EH (cell line): ENCODE measurements at places on chromosomes 12 and 14.
A peak's percentile ranks its signal among the peaks of the same experiment; 100 is the strongest.

GRCh38 chr12:56687223-56688128 is 608 bp downstream of the PTGES3 start:
- DNase-seq, result peak; percentile 45

GRCh38 chr14:78605897-78606500 is 435.8 kb downstream of the NRXN3 start:
- peak; percentile 96 for DNase-seq

DNA sequence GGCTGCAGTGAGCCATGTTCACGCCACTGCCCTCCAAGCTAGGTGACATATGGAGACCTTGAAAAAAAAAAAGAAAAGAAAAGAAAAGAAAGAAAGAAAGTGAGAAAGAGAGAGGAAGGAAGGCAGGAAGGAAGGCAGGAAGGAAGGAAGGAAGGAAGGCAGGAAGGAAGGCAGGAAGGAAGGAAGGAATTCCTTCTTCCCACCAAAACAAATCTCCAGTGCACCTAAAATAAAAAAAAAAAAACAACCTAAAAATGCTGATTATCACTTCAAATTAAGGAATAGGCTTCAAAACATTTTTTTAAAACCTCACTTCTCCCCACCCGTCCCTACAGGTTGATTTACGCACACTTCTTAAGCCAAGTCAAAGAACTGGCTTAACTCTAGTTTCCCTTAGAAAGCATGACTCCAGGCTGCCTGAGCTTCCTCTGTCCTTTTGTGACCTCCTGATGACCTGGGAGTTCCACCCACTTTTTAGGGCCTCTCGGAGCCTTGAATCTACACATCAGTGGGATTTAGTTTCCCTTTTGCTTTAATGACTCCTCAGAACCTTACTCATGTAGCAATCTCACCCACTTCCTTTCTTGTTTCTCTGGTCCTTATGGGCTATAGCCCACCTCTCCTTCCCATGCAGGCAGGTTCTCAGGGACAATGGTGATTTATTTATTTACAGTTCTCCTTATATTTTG is 18.6 kb downstream of the DUSP6 start:
- DNase-seq, result peak; percentile 2

DNA sequence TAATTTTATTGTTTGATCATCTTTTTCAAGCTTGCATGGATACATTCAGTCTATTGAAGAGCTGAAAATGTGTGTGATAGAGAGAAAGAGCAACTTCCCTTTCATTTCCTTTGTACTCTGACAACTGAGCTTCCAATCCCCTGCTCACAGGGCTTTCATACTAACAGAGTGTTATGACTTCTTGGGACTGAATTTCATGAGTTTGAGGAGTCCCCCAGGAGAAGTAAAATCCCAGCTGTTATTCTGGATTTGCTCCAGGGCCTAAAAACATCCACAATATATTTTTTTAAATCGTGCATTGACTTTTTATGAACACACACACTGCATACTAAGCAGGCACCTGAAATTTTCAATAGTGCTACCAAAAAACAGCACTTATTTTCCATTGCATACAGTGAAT is 195.8 kb upstream of the CAND1 start:
- DNase-seq, result no peak

GRCh38 chr12:106267535-106267934 is 19.7 kb upstream of the CKAP4 start:
- no peak for DNase-seq

GRCh38 chr12:62827855-62828254 is 107.1 kb downstream of the PPM1H start:
- DNase-seq, result no peak

DNA sequence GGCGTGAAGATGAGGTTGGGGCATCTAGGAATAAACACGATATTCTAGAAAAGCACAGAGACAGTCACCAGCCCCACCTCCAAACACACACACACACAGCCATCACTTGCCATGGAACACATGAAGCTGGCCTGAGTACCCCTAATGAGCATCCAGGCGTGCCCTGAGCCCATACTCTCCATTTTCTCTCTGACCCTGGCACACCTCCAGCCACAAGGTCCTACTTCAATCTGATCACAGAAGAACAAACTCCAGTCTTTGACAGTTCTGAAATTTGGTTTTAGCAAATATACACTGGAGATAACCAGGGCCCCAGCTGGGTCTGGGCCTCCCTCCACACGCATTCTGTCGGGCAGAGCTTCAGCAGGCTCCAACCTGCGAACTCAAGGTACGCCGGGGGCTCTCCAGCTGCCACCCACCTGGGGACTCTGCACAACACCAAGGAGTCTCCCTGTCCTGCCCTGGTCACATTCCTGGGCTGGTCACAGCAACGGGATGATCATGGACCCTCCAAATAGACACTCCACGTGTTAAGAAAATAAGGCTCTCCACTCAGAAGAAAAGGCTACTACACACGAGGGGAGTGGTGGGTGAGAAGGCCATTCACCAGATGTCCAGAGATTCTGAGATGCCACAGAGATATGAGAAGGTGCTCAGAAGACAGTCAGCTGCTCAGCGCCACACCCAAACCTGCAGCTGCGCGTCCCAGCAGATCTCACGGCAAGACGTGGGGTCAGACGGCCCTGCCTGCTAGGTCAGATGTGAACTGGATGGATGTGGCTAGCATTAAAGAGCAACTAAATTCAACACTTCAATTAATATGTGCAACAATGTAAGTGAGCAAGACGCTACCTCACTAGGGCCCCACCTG is 57.0 kb upstream of the PNMA1 start:
- DNase-seq, result no peak

DNA sequence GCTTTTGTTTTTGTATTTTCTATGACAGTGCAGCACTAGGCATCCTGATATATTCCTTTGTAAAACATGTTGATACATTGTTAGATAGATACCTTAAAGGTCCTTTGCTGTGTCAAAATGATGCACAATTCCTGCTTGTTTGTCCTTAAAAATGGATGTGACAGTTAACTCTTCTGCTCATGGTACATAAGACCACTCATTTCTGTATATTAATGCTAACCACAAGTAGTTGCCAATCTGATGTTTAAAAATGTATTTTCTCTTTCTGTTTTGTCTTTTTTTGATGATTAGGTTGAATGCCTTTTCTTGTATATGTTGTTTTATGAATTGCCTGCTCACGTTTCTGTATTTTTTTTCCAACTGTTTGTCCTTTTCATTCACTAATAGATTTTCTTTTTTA is 35.1 kb downstream of the ATF7IP start:
- DNase-seq, result no peak

DNA sequence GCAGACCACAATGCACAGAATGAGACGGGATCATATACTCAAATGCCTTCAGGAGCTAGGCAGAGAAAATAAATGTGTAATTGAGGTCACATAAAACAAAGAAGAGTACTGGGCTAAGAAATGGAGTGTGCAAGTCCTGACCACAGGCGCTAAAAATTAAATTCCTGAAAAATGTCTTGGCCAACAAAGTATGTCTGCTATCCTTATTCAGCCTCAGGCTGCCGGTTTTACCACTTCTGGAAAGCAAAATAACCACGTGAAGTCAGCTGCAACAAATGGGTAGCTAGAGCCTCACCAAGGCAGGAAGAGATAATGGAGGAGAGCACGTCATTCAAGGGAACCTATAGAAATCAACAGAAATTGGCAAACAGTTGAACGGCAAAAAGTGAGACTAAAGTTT is 3.1 kb downstream of the PYGL start:
- peak; percentile 97 for DNase-seq

DNA sequence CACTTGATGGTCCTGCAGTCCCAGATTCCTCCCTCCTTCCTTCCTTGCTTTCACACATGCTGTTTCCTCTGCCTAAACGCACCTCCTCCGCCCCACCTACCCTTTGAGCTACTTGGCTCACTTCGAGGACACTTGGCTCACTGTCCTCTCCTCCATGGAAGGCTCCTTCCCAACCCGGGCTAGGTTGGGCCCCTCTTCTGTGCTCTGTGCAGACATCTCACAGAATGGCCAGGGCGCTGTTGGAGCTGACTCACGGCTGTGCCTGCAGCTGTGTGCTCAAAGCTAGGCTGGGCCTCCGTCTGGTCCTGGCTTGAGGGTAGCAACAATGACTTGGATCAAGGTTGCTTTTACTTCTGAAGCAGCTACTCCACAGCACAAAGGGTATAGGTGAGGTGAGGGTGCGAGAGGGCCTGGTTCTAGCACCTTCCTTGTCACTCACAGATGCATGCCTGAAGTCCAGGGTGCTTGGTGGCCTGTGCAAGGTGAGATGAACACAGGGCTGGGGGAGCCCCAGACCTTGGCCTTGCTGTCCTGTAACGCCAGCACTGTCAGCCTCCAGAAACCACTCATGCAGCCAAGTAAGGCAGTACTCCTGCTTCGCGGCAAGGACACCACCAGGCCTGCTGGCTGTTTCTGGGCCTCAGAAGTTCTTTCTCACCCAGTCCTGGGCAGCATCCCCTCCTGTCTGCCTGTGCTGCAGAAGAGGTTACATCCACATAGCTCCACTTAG is 61.8 kb downstream of the GALNT16 start:
- no peak for DNase-seq
